ENCODE measurements at places on chromosomes 2 and 18.

- DNase-seq, result no peak
Measured at GRCh38 chr18:10585260-10585659, 59.4 kb downstream of the NAPG start.

GRCh38 chr2:43088143-43089073 is 138.0 kb downstream of the ZFP36L2 start:
- DNase-seq, result no peak

GRCh38 chr18:47411159-47411558 is 159.7 kb upstream of the SKOR2 start:
- no peak for DNase-seq

- DNase-seq, result no peak
Measured at GRCh38 chr2:178843697-178844096, 36.5 kb upstream of the TTN start.

GRCh38 chr18:24561369-24561965 is 101.0 kb downstream of the HRH4 start:
- DNase-seq, result no peak

- no peak for DNase-seq
Measured at GRCh38 chr2:75340560-75340959, 141.2 kb upstream of the TACR1 start.

DNA sequence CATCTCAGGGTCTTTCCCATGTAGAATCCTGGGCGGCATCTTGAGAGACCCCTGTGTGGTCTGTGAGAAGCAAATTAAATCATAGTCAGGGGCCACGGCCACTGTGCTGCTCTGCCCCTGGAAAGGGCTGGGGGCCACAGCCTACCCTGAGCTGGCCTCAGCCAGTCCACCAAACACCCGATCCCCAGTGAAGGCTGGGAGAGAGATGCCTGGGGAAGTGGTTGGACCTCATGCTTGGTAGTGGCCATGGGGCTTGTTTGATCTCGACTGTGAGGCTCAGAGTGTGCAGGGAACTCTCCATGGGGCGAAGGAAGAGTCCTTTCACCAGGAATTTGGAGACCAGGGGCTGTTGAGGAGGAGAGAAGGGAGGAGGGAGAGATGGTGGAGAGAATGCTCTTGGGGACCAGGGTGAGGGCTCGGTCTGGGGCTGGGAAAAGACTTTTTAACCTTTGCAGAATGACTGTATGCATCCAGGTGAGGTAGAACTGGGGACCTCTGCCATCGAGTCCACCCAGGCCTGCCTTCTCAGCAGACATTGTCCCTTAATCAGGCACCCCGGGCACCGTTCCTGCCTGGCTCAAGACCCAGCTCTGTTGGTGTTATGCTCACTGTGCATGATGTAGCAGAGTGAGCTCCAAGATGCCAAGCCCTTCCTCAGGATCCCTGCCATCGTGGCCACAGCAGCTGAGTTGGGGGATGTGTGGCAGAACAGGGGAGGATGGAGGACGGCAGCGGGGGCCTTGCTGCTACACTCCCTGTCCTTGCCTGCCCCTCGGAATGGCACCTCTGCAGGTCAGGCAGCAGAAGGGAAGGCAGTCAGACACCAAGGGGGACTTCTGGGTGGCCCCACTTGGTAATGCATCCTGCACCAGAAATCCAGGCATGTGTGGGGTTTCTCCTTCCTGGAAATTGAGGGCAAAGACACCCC is 249.9 kb downstream of the DYSF start:
- no peak for DNase-seq

DNA sequence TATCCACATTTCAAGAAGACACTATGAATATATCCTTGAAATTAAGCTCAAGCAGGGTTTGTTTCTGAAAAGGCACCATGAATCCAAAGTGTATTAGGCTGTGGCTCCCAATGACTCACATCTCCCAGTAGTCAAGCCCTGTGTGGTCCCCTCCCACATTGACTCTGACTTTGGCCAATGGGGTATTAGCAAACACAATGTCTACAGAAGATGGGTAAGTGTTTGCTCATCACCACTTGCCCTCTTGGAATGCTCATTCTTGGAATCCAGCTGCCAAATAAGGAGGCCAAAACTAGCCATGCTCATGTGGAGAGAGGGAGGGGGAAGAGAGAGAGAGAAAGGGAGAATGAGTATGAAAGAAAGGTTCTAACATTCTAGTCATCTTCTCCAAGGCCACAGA is 490.0 kb downstream of the TXNL1 start:
- DNase-seq, result no peak

GRCh38 chr2:127386246-127386645 is 1.5 kb downstream of the MAP3K2 start:
- no peak for DNase-seq

DNA sequence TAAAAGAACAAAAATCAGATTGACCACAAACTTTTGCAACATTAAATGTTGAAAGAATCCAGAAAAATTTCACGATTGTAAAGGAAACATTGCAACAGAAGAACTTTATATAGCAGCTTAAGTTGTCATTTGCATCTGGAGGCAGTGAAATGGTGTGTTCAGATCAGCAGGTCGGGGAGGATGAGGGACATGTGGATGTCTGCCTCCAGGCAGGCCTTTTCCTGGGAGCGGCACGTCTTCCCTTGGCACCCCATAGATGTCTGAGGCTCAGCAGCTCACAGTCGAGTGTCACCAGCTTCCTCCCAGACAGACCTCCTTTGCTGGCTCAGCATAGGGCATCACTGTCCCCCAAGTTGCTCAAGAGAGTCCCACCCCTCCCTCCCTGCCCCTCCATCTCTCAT is 44.3 kb upstream of the ASB1 start:
- DNase-seq, result no peak

DNA sequence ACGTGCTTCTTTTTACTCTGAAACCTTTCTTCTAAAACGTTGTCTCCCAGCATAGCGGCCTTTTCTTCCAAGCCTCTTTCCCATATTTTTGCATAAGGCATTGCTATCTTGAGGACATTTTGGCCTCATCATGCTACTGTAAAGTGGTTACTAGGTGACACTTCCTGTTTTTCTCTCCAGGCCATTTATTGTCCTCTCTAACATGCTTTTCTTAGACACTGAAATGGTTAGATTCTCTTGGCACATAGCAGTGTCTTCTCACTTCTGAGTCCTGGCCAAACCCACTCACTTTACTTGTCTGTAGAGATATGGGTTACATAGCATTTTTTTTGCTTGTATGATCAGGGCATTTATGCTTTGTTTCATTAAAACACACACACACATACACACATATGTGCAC is 50.1 kb upstream of the KCNH7 start:
- DNase-seq, result no peak

GRCh38 chr18:9612215-9612830 is 2.0 kb downstream of the PPP4R1 start:
- DNase-seq, result peak; percentile 31

GRCh38 chr2:190607014-190607597 is 41.8 kb upstream of the NAB1 start:
- DNase-seq, result peak; percentile 31

DNA sequence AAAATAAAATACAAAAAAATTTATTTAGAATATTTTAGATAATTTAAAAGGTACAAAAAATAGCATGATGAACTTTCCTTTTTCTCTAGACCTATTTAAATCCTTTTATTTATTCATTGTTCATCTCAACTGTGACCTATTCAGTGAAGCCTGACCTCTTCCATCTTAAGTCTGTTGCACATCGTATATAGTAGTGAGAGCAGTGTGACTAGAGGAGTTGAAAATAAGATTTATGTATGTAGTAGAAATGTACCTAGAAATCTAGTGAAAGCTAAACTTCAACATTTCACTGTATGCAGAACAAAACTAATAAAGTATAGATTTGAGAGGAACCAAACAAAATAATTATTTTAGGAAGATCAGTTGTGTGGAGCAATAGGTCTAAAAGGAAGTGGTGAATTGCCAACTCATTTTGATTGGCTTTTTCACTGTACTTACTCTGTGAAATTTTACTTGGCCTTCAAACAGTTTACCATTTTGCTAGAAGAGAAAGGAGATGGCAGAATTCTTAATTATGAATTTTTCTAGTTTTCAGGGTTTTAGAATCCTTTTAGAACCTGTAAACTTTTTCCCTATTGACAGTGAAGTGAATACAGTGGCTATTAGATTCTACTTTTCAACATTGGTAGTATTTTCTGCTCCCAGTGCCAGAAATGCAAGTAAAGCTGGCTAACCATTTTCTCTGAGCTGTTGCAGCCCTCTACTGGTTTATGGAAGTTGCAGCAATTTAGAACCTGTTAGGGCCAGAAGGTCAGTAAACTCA is 11.0 kb downstream of the ANKRD12 start:
- DNase-seq, result peak; percentile 42

GRCh38 chr2:142983174-142983573 is 105.7 kb downstream of the KYNU start:
- no peak for DNase-seq

- peak; percentile 87 for DNase-seq
Measured at GRCh38 chr18:60372596-60372995, at the start of gene MC4R. TSS of gene MC4R (minus strand) at chr18:60372775. CDS start at chr18:60372349, 426 bp downstream.

GRCh38 chr2:127678531-127678930 is 3.2 kb upstream of the LIMS2 start:
- DNase-seq, result no peak

- no peak for DNase-seq
Measured at GRCh38 chr18:64986906-64987495, 763.8 kb upstream of the CDH7 start.

DNA sequence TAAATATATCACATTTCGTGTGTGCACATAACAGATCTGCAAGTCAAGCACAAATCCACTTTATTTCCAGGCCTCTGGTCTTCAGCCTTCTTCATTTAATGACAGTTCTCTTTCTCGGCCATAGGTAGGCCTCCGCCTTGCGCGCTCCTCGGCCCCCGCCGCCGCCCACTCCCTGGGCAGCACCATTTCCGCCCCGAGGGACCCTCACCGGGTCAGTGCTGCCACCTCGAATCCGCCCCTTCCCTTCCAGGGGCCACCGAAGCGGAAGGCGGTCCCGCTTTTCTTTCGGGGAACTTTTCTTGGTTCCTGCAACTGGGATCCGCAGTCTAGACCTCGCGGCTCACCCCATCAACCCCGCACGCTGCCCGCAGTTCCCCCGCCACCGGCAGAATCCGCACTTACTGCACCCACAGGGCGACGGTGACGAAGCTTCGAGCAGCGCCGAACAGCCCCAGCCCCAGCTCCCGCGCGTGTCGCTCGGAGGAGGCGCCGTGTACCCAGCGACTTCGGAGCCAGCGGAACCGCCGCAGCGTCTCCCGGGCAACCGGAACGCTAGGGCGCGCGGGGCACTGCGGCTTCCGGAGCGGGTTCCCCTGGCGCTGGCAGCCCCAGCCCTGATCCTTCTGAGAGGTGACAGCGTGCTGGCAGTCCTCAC is at the start of gene CDKL4:
Gene CDKL4 (minus strand): TSS at position 502 of the 655 bp plus-strand sequence.
- peak; percentile 4 for DNase-seq

DNA sequence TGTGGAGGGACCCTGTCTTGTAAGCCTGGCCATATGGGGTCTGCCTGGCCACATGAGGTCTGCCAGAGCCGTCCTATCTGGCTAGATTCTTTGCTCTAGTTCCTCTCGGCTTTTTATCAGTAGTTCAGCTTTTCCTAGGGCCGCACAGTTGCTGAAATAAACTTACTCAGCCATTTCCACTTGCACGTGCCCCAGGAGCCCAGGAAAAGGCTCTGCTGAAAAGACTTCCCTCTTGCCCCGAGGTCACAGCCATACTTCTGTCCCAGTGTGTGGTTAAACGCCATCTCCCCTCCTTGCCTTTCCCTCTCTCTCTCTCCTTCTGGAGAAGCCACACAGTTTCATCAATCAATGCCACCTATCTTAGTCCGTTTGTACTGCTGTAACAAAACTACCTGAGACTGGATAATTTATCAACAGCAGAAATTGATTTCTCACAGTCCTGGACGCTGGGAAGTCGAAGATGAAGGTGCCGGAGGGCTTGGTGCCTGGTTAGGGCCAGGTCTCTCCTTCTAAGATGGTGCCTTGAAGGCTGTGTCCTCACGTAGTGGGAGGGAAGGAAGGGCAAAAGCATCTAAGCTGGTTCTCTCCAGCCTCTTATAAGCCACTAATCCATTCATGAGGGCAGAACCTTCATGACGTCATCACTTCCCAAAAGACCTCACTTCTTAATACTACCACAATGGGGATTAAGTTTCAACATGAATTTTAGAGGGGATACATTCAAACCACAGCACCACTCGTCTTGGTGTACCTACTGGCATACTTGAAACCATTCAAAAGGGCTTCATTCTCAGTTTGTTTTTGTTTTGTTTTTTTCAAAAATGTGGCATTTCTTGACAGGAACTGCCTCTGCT is 11.2 kb upstream of the GALM start:
- no peak for DNase-seq

- DNase-seq, result no peak
Measured at GRCh38 chr2:232521959-232522622, 1.9 kb downstream of the PRSS56 start.

GRCh38 chr2:175964195-175964594 is 37.9 kb downstream of the LNPK start:
- DNase-seq, result peak; percentile 25

GRCh38 chr2:204495381-204495780 is 49.9 kb upstream of the PARD3B start:
- no peak for DNase-seq

GRCh38 chr2:180553094-180553715 is 427.2 kb upstream of the UBE2E3 start:
- no peak for DNase-seq

DNA sequence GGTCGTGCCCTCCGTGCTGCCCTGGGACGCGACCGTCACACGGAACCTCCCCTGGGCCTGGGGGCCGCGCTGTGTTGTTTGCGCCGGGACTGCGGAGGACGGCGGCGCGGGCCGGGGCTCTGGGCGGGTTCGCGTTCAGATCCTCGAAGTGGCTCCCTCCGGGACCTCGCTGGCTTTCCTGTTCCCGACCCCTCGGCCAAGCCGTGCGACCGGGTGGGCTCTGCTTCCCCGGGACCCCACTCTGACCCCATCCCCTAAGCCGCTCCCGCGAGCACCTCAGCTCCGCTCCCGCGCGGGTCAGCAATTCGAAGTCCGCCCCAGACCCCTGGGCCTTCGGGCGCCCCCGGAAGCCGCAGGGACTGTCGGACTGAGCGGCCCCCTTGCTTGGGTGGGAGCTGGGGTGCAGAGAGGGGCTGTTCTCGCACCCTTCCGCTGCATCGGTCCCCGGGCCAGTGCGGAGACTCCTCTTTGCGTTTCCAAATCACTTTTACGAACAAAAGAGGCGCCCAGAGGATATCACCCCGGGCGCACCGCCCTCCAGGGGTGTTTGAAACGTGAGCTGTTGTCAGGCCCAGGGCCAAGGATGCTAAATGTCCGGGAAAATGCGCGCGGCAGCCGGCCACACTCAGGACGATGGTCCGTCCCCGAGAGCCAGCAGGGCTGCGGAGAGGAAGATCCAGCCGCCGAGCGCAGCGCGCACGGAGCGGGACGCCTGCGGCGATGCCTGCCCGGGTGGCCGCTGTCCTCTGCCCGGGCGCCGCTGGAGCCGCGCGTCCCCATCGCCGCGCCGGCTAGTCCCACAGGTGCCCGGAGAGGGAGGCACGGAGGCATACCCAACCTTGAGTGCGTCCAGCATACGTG is 73.5 kb downstream of the ZCCHC2 start:
- peak; percentile 66 for DNase-seq

DNA sequence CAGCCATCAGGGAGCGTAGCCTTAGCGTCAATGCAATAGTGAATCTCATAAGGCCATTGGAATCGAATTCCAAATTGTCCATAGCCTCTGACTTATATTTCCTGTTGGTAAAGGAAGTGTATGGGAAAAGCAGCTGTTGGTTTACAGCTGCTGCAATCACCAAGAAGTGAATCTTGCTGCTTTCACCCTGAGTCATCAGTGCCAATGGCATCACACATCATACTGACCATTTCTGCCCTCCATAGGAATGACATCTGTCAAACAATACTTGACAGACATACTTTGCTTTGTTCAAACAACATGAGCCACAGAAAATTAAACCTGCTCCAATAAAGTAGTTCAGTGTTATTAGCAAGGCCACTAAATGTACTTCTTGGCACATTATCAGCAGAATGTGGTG is 111.2 kb upstream of the KLHL29 start:
- DNase-seq, result no peak
